T-helper 9 cell (primary cell): ENCODE measurements at places on chromosomes 6 and 20.

DNA sequence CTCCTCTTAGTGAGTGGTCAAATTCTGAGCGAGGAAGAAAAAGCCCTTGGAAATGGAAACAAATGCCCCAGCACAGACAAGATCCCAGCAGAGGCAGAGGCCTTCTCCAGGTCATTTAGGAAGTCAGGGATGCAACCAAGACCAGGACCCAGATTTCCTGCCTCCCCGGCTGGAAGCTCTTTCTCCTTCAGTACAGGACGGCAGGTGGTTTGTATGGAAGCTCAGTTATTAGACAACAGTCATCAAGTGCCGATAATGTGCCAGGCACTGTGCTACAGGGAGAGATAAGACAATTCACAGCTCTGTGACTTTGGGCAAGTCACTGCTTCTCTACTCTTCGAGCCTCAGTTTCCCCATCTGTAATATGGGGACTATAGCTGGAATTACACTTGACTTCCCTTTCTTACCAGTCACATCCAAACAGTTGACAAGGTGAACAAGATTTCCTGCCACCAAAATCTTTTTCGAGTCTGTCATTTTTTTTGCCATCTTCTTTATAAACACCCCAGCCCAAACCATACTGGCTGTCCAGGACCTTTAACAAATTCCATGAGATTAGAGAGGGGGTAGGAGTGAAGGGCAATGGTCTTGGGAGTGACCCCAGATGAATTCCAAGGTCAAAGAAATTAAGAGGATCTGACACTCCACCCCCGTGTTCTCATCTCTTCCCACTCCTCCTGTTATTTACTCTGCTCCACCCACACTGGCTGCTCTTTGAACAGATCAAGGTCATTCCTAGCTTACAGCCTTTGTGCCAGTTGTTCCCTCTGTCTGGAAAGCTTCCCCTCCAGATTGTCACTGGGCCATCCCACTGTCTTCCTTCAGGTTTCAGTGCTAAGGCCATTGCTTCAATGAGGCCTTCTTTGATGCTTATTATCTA, 6.0 kb downstream of the MMP9 start:
- DNase-seq, result no peak

- no peak for DNase-seq
These were observed 87.8 kb downstream of the GINS1 start for GRCh38 chr20:25495189-25495824.

GRCh38 chr6:36786055-36786675, 53.1 kb downstream of the CPNE5 start:
- no peak for DNase-seq

DNA sequence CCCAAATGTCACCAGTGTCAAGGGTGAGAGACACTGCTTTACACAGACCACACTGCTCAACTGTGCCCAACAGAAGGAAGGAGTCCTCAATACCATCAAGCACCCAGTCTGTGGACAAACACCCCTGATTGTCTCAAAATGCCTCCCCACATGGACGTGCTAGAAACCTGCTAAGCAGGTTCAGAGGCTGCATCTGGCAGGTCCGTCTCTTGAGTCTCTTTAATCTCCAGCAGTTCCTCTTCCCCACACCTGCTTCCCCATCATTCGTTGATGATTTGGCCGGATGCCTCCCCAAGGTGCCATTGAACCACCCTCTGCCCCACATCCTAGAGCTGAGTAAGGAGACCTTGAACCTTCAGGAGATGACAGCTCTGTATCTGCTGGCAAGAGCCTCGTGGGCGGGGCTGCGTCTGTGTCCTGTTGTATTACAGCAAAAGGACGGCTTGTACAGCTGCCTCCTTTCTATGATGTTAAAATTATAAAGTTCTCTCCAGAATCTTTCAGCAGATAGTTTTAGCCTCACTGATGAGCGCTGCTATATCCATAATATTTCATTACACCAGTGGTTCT, 179.2 kb downstream of the PREX1 start:
- DNase-seq, result no peak

DNA sequence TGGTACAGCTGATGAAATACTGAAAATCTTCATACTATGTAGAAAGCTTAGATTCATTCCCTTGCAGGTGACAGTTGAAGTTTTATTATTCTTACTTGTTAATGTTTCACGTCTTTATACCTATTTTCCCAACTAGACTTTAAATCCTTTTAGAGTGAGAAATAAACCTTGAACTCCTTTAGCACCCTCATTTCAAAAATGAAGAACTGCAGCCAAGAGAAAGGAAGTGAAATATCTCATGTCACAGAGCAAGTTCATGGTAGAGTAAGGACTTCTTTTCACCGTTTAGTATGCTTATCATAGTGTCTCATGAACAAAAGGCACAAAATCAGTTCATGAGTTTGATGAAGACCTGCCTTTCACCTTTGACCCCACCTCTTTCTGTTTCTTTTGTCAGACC, 38.5 kb downstream of the ORC3 start:
- DNase-seq, result no peak

- no peak for DNase-seq
These were observed 45.4 kb downstream of the MKKS start for GRCh38 chr20:10388597-10388996.

DNA sequence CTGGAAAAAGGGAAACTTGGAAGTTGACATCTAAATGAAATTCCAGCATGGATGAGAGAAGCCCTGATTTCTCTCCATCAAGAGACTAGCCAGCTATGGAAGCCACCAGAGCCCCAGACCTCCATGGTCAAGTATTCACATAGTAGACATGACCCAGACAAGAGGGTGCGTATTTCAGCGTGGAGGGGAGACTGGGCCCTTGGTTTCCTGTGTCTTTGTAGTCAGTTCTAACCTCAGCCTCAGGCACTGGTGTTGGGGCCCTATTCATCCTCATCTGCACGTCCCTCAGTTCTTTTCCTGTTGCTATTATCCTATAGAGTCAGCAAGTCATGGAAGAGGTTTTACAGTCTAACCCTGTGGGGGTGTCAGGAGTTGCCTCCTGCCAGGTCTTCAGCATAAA, 12.5 kb downstream of the GNL1 start:
- peak; percentile 25 for DNase-seq

- DNase-seq, result no peak
These were observed 111.2 kb upstream of the PTPRT start for GRCh38 chr20:43300901-43301300.

DNA sequence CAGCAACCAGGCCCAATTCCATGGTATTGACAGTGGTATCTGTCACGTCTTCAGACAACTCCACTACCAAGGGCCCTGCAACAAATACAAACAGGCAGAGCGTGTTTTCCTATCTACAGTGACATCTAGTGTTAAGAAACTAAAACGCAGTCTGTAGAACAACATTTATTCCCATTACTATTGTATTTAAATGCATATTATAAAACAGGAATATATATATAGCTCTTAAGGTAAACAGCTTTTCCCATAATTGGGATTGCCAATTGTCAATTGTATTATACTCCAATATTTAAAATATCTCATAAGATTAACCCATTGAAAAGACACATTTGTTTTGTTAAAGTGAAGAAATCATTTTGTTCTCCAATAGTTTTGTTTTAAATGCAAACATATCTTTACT, 97.2 kb downstream of the KIF16B start:
- no peak for DNase-seq

- DNase-seq, result no peak
These were observed 309.7 kb downstream of the QKI start for GRCh38 chr6:163724196-163724595.

GRCh38 chr6:744666-745353, 51.9 kb upstream of the EXOC2 start:
- no peak for DNase-seq

DNA sequence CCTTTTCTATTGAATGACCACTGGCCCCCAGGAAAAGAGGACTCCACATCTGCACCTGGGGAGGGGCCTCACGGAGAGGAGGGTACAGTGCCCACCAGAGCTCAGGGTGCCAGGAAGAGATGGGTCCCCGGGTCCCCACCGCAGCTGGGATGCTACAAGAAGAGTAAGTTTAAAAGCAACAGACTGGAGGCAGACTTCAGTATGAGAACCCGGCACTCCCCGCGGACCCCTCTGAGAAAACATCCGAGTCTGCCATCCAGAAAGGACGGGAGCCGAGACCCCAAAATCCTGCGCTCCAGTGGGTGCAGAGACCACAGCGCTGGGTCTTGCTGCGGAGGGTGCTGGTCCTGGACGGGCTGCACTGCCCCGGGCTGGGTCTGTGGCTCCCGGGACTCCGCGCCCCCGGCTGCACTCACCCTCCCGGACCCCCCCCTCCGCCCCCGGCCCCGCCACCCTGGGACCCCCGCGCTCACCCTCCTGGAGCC, 350 bp downstream of the HELZ2 start:
- no peak for DNase-seq

- no peak for DNase-seq
These were observed 123.5 kb upstream of the LAMA2 start for GRCh38 chr6:128759447-128759846.

DNA sequence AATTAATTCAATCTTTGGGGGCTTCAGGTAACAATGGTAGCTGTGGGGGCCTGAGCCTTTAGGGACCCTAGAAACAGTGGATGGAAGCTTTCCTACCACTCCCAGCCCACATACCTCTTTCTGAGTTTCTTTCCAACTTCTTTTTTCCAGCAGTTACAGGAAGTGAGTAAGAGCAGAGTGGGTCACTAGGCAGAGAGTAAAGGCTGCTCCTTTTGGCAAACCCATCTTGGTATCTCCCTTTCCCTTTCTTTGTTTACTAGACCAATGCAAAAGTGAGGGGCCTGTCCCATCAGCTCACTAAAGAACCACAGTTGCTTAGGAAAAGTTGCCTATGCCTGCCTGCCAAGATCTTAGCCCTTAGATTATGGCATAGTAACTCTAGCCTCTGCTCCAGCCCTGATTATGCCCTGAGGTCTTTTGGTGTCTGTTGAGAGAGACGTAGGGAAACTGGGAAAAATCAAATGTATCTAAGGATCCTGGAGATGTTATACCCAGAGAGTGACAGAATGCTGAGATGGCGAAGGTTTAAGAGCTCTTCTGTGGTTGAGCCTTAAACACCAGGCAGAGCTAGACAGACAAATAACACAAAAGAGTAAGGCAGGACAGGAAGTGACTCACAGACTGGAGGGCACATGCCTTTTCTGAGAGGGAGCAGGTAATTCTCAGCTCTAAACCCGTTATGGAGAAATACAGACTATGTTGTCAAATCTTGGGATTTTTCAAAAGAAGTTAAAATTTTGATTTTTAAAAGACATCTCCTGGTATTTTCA, 31.3 kb downstream of the TRMT6 start:
- no peak for DNase-seq

DNA sequence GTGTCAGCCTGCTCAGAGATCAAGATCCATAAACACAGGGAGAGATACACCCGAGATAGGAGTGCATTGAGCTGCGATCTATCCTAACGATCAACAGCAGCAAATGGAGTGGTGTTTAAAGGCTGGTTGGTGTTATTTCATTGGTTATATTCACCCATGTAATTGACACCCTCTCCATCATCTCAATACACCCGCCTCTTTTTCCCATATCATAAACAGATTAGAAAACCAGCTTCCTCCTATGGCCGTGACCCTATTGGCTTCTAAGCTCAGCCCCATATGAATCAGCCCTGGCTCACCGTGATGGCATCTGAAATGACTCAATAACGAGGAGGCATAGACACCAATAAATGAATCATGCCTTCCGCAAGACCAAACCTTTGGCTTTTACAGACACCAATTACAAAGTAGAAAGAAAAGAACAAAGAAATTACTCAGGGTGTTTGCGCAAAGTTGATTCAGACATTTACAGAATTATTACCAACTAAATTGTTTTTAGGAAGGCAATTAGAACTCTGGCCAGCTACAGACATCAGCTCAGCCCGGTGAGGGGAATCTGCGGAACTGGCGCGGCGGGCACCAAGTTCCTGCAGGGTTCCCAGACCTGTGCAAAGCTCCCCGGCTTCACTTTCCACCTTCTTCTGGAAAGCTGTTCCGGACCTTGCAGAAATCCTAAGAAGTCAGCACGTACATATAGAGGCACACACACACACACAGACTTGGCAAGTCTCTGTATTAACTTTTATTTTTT, 11.5 kb downstream of the PMEPA1 start:
- no peak for DNase-seq

DNA sequence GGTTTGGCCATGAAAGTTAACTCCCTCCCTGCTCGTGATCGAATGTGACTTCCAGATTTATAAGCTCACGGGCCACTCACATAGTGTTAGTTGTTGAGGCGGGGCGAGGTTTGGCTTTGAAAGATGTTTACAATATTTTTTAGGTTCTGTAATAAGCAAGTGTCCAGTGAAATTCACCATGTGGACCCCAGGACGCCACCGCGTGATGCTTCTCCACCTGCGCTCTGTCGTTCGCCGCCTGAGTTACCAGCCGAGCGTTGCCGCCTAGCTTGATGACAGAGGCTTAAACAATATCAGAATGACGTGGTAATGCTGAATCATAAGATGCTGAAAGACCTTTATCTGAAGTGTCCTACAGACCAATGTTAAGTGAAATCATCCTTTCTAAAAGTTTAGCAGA, 241.0 kb downstream of the MYLK4 start:
- no peak for DNase-seq

GRCh38 chr6:165701564-165702354, 38.7 kb upstream of the PDE10A start:
- no peak for DNase-seq

GRCh38 chr6:163260111-163260895, 154.2 kb upstream of the QKI start:
- no peak for DNase-seq

GRCh38 chr6:148388521-148388920, 45.9 kb downstream of the SASH1 start:
- DNase-seq, result no peak

DNA sequence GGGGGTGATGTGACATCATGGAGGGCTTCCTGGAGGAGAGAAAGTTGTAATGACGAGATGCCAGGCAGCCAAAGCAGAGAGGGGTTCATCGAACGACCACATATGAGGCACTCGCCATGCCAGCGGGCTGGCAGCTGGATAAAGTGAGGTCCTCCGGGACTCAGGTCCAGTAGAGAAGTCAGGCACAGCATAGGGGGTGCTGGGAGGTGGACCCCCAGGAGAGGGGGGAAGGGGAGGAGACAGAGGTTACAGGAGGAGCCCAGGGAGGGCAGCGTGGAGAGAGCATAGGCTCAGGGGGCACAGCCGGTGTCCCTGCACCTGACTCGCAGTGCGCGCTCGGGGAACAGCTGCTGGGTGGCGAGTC, 174.7 kb downstream of the BMP7 start:
- DNase-seq, result no peak

GRCh38 chr6:100461278-100461916, 3.3 kb downstream of the SIM1 start:
- no peak for DNase-seq

DNA sequence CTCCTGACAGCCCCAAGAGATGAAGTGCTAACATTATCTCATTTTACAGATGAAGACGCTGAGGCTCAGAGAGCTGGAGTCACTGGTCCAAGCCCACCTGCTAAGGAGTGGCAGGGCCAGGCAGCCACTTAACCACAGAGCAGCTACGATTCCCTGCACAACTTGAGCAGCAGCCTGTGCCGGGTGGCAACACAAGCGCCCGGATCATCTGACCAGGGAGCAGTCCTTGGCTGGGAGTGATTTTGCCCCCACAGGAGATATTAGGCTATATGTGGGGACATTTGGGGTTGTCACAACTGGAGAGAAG, 93.2 kb upstream of the PTPN1 start:
- no peak for DNase-seq

DNA sequence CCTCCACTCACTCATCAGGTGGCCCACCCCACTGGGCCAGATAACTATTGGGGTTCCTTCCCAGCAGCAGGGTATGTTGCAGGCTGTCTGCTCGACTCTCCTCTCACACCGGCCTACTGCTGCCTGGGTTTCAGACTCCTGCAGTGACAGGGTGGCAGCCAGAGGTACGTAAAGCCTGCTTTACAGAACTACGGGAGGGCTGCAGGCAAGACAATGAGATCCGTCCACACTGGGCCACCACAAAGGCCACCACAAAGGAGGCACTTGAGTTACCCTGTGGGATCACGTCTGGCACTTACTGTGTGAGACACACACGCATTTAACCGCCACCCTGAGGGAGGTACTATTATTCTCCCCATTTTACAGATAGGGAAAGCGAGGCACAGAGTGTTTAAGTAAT, 78.5 kb downstream of the NFATC2 start:
- DNase-seq, result no peak
